ENCODE measurements at places on chromosomes 7 and 10.

DNA sequence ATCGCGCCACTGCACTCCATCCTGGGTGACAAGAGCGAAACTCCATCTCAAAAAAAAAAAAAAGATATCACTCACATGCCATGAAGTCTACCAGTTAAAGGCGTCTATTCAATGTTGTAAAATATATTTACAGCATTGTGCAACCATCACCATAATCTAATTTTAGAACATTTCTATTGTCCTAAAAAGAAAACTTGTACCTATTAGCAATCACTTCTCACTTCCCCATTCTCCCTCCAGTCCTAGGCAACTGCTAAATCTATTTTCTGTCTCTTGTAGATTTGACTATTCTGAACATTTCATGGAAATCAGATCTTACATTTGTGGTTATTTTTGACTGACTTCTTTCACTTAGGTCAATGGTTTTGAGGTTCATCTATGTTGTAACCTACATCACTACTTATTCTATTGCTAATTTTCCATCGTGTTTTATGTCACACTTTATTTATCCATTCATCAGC, 25.2 kb upstream of the OTUD1 start:
- no peak for DNase-seq

DNA sequence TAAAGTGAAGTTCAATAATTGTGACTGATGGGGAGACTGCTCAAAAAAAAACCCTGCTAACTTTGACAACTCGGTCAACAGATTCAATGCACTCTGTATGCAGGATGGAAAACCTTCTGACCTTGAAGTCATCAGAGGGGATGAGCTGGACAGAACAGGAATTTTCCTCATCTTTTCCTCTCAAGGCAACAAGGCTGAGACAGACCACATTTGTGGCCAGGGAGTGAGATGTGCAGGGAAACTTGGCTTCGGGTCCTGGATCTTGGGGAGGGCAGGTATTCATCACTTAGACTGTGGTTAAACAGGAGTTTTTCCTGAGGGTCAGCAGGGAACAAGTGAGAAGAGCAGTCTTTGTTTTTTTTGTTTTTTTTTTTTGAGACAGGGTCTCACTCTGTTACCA, 100.6 kb downstream of the BAMBI start:
- DNase-seq = no peak

GRCh38 chr7:2781636-2782035, 62.5 kb downstream of the GNA12 start:
- no peak for DNase-seq

- peak; percentile 44 for DNase-seq
These were observed 35.0 kb downstream of the ELFN1 start for GRCh38 chr7:1704811-1705738.

GRCh38 chr10:19719284-19719683, 96.9 kb upstream of the PLXDC2 start:
- no peak for DNase-seq

- DNase-seq = no peak
These were observed 188.4 kb downstream of the SND1 start for GRCh38 chr7:127840226-127840951.

DNA sequence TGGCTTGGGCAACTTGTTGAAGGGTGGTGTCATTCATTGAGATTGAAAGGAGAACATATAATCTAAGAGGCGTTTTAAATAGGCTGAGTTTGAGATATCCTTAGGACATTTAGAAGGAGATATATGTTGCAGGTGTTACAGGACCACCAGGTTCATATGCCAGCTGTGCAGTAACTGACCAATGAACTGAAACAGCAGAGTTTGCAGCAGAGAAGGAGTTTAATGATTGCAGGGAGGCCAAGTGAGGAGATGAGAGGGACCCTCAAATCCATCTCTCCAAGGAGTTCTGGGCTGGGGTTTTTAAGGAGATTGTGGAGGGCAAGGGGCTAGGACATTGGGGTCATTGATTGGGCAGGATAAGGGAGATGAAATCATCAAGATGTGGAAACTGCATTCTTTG, 74.5 kb downstream of the SEC23IP start:
- DNase-seq = no peak

GRCh38 chr10:32005050-32005449, 51.2 kb downstream of the KIF5B start:
- DNase-seq = no peak

DNA sequence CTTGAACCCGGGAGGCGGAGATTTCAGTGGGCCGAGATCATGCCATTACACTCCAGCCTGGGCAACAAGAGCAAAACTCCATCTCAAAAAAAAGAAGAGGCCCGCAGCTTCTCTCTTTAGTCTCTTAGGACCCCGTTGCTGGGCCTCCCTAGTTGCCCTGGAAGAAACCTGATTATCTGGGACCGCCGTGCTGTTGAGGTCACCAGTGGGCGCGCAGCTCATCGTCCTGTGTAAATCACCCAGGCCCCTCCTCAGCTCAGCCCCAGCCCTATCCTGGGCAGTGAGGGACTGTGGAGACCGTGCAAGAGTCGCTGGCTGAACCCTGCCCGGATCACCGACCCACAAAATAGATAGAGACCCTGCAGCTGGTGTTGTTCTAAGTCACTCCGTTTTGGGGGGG, 85.0 kb downstream of the UNCX start:
- no peak for DNase-seq

GRCh38 chr7:157703534-157704195, 366.9 kb downstream of the DNAJB6 start:
- DNase-seq = peak; percentile 32

DNA sequence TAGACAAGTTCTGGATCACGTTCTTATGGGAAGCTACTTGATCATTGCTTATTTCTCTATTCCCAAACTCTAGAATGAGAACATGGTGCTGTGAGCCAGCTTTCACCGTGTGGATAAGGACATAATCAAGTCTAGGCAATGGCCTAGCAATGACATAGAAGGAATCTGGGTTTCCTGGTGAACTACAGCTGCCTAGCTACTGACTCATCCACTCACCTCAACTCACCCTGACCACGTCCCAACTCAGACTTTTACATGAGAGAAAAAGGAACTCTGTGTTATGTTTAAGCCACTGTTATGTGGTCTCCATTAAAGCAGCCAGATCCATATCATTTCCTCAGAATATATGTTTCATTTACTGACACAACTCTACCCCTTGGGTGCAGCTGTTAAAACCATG, 18.8 kb upstream of the MET start:
- DNase-seq = no peak

- DNase-seq = peak; percentile 71
These were observed at the start of gene RGR for GRCh38 chr10:84244651-84245270. RGR (plus strand) TSS chr10:84245053; CDS start chr10:84245091, 38 bp downstream.

GRCh38 chr10:88389456-88389855, 193.7 kb downstream of the RNLS start:
- no peak for DNase-seq

DNA sequence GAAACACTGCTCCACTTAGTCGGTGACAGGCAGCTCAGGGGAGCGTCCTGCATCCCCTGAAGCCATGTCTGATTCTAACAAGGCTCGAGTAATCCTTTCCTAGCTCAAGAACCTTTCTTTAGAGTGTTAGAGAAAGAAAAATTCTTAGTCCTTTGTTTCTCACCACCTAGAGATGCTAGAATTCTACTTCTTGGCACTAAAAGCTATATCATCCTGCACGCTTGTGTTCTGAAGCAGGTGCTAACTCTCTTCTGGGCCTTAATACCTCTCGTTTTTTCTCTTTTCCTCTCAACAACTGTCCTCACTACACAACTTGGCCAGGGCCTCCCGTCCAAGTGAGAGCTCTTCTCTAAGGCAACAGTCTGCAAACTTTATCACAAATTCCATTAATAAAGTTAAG, at the start of gene LYZL2:
TSS of gene LYZL2 (minus strand) at position 101 of the 400 bp plus-strand sequence. CDS start 2,838 bp downstream, outside the sequence.
- DNase-seq = no peak

- DNase-seq = no peak
These were observed 2.2 kb downstream of the SMARCD3 start for GRCh38 chr7:151246102-151246850.

GRCh38 chr10:5538892-5539651, 14.3 kb downstream of the CALML3 start:
- DNase-seq = no peak

DNA sequence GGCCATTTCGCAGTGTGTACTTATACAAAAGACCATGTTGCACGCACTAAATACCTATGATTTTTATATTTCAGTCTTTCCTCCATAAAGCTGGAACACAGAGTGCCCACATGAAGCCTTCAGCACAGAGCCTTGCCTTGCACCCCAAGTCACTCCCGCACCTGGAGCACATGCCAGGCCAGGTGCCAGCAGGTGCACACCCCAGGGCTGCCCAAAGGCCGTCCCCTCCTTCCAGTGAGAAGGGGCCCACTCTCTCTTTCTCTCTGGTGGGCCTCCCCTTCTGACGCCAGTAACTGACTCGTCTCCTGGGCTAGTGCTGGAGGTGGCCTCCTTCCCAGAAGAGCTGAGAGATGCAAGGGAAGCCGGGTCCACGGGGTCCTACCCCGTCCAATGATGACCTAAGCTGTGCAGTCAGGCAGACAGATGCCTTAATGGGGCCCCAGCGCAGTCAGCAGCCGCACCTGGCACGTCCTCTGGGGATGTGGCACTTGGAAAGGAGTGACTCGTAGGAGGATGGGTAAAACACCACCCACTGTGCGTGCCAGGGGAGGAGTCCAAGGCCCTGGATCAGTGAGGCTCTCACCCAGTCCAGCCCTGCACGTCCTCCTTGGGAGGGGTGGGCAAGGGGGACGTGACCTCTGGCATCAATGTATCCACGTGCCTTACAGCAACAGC, 17.7 kb upstream of the SHH start:
- no peak for DNase-seq

- no peak for DNase-seq
These were observed 471 bp upstream of the TOMM7 start for GRCh38 chr7:22823142-22823497.

- DNase-seq = no peak
These were observed 106.3 kb downstream of the GRK5 start for GRCh38 chr10:119313644-119314043.

- no peak for DNase-seq
These were observed 29.1 kb upstream of the NRBF2 start for GRCh38 chr10:63103971-63104409.

DNA sequence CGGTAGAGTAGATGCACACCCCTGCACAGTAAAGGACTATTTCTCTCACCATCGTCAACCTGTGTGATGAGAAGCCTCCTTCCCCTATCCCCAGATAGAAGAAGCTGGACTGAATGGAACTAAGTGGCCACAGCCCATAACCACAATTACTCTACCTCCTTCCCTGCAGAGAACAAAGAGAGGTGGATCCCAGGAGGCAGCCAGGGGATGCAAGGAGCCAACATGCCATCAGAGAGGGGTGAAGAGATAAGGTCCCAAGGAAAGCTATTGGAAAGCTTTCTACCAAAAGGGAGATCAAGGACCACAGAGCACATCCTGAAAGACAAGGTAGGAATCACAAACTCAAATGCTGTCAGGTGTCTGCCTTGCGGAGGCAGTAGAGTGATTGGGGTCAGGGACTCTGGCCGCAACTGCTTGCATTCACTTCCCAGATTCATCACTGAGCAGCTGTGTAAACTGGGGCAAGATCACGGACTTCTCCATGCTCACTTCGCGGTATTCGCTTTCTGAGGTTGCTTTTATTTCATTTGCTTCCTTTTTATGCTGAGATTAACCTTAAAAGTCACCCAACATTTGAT, 81.6 kb upstream of the MYO3A start:
- no peak for DNase-seq

DNA sequence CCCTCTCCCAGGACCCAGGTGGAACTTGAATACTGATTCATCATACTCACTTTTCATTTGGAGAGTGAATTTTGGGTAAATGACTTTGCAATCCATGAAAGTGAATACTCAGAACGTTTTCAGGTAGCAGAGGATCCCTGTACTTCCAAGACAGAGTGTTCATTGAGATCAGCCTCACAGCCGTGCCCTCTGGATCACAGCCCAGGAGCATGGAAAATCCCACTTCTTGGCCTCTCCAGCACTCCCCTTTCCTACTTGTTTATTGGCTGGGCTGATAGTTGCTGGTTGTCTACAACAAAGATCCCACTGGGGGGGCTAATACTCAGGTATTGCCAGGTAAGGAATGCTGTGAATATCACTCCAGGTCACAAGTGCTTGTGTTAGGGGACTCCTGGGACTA, 5.9 kb downstream of the GCK start:
- DNase-seq = peak; percentile 17

DNA sequence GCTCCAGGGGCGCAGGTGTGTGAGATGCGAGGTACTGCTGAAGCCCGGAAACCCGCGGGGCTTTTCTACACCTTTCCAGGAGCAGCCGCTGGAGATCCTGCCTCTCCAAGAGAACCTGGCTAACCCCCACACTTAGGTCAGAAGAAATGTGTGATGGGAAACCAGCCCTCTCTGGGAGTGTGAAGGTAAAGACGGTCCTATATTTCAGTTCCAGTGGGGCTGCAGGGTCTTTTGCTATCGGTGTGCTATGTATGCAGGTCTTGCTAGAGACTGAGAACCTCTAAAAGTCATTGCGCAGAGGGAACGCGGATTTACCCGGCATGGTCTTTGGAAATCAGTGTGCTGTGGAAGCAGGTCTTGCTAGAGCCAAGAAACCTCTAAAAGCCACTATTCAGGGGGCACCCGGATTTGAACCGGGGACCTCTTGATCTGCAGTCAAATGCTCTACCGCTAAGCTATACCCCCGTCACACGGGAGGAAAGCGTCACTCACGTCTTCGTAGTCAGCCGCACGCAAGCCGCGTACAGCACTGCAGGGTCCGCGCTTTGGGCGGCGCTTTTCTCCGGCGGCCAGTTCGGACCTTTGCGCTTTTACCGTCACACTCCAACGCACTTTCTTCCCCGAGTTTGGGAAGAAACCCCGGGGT, 46.0 kb downstream of the ZNF777 start:
- DNase-seq = peak; percentile 92

- DNase-seq = no peak
These were observed 77.0 kb upstream of the SEMA3A start for GRCh38 chr7:84271543-84271942.

DNA sequence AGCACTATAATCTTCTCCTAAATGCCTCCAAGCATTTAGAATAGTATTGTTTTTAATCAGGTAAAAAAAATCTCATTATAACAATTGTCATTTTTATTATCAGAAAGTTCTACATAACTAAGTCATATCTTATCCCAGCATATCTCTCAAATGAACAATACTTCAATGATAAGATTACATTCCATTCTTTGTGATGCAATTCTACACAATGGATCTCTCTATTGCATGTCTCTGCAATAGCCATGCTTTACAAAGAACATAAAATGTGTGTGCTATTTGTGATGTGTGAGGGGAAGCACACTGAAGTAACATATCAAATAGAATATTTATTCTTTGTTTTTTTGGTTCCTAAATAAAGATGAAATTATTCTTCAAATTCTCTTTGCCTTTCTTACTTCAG, 195.7 kb downstream of the TSPAN12 start:
- DNase-seq = no peak

DNA sequence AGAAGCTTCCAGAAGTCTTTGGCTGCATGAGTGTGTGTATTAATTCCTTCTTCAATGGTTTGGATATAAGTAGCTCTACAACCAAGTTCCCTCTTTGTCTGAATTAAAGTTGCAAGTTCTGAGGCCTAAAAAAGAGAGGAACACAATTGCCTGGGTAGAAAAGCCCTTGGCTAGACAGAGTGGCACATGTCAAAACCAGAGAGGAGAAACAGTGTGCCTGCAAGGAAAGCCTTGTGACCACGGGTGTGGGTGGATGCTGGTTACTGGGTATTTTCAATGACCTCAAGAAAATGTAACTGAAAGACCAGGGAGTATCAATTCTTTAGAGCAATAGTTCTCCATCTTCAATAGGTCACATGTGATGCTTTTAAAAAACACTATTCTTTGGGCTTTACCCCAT, 148.3 kb downstream of the SVIL start:
- no peak for DNase-seq
